ENCODE measurements at places on chromosomes 7 and 10. TPM values are rescaled to one million over a fixed set of nuclear protein-coding genes. Genes with fewer than 3 reads are reported as not detected.

GRCh38 chr7:158684329-158684728 lies 20.3 kb downstream of the NCAPG2 start:
- DNase-seq: no peak

Gene PPP1R17
- not detected for total RNA-seq

Gene VWA2
- not detected for total RNA-seq

Gene C10orf71
- 163 TPM for total RNA-seq

DNA sequence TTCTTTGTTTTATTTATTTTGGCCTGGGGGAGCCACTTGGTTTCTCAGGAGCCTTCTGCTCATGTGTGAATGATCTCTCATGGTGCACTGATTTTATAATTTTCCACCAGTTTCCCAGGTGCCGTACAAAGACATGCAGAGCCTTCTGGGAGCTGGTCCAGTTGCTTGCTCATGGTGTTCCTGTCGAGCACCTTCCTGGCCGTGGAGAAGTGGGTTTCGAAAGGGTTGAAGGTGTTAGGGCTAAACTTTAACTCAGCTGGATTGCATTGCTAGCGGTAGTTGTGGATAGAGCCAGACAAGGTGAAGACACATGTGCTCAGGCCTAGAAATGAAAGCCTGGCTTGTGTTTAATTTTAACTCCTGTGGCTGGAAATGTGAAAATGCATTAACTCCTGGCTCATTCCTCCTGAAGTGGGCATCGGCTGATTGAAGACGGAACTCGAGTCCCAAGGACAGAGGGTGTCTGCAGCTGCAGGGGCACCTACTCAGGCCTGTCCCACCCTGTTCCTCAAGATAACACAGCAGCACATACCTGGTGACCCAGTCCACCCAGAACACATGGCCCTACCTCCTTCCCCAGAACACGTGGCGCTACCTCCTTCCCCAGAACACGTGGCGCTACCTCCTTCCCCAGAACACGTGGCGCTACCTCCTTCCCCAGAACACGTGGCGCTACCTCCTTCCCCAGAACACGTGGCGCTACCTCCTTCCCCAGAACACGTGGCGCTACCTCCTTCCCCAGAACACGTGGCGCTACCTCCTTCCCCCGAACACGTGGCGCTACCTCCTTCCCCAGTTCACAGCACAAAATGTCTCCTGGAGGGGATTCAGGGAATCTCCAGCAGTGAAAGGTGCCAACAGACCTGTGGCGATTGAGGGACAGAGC lies 133.2 kb downstream of the WDR37 start:
- DNase-seq: no peak

GRCh38 chr7:156984174-156984891 lies 26.1 kb downstream of the MNX1 start:
- no peak for DNase-seq

Gene POT1
- 14.6 TPM for total RNA-seq

Data from cardiac septum (tissue), 1 donor.